ENCODE measurements at places on chromosomes 7 and 10.

DNA sequence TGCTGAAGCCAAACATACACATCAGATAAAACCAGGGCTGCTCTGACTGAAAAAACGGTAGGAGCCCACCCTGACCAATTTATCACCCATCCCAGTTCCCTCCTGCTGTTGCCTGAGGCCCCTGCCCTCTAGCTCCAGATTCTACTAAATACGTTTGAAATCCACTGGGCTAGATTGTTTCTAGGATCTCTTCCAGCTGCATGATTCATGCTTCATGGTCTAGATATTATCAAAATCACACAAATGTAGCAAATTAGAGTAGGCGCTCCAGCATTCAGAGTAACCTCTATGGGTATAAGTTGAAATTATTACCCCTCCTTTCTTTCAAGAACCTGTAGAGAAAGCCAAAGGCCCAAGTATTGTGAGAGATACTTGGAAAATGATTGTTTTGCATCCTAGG, 151.2 kb upstream of the FAM13C start:
- DNase-seq: no peak

- DNase-seq: no peak
Measured at GRCh38 chr10:86538547-86538946, 17.0 kb upstream of the WAPL start.

GRCh38 chr10:84214612-84215235, 10.6 kb downstream of the LRIT2 start:
- DNase-seq: no peak

DNA sequence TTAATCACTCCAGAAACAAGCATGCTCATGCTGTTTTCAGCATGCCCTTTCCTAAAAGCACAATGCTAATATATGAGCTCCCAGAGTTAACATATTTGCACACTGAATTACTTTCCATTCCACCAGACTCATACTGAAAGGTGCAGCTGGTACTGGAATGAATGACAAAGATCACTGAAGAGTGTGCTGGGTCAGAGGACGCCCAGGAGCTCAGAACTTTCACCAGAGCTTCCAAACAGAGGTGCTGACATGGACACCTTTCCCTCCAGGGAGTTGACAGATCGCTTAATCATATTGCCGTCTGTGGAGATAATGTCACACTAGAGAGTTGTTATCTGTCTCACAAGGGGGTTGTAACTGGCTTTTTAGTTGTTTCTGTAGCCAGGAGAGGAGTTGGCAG, 292.9 kb downstream of the LHFPL3 start:
- no peak for DNase-seq

GRCh38 chr10:22681783-22682183, 32.6 kb downstream of the PIP4K2A start:
- no peak for DNase-seq

DNA sequence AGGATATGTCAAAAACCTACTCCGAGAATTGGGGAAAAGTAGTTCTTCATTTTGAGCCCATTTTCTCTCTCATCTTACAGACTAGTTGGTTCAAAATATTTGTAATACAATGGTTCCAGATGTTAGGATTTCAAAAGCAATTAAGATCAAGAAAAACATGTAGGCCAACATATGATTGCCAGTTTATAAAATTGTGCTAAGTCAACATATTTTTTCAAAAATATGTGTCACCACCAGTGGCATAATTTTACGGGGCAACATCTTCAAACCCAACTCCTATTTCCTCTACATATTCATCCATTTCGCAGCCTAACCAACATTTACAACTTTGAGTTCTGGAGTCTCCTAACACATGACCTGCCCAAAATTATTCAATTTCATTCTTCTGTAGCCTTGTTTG, 514.5 kb upstream of the TPK1 start:
- no peak for DNase-seq

GRCh38 chr7:51090411-51090810, 226.2 kb downstream of the COBL start:
- DNase-seq: no peak

DNA sequence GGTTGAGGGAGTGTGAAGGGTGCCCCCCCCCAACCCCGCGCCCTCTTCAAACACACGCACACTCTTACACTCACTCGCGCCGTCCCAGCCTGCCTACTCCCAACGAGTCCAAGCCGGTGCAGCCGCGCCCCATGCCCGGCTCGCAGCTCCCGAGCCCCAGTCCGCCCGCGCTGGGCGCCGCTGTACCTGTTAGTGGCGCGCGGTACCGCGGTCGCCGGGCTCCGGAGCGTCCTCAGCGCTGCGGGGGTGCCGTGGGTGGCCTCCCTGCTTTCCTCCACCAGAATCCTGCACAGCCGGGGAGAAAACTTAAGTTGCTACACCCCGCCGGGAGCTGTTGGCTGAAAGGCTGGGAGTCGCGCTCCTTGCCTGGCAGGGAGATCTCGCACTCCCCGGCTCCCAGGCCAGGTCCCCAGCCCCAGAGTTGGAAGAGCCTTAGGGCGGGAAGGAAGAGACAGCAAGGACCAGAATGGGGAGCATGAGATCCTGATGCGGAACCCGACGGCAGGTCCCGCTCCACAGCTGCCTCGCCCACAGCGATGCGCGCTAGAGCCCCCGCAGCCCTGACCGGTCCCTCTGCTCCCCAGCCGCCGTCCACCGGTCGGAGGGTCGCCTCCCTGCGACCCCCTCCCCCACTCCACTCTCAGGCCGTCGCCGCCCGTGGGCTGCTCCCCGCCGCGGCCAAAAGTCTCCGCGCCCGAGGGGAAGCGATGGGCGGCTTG, 863 bp downstream of the ST8SIA6 start:
- DNase-seq: peak; percentile 75

DNA sequence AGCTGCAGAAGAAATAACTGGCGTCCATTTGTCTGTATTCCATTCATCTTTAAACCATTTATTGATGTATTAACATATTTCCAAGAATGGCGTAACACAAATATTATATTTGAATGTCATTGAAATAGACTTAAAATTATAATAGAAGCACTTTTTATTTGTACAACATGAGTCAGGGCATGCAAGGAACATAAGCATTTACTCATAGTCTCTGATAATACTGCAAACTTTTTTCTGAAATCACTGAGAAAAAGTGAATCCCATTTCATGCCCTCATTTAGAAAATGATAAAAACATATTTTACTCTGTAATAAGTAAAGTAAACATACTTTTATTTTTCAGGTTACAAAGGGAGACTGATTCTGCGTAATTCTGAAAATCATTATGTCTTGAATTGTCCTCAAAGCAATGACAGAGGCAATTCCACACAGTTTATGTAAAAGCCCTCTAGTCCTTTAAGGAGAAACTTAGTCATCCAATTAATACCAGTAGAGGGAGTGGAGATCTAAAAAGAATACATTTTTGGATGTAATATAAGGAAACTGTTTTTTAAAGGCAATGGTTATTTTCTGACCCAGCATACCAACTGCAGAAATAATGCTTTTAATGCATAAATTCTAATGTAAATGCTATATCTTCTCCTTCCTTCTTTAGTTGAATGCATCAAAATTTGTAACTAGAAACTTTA, 58.1 kb downstream of the AGMO start:
- no peak for DNase-seq

- DNase-seq: no peak
Measured at GRCh38 chr10:82575318-82575717, 700.3 kb downstream of the NRG3 start.

DNA sequence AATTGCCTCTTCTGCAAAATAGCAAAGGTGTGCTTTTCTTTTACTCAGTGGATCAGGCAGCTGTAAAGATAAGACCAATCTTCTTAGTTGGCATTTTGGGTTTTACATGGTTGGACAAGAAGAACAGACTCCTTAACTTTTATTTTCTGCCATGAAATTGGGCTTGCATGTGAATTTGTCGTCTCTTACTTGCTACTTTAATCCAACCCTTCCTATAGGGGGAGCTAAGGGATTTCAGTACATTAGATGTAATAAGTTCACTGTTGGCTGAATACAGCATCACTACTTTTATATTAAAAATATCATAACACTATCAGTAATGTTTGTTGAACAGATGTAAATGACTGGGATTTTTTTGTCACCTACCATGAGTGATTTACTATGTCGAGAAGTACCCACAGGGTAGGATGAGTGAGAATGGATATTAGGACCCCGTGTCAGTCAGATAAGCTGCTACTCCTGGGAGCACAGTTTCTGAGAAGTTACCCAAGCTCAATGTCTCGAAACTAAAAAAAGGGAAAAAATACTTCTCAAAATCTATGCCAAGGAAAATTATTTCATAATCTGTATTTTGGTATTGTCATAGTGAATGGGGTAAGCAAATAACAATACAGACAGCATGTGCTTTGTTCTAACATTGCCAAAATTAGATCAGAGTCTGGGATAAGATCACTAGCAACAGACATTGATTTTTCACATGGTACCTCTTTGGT, 127.4 kb upstream of the AGR3 start:
- DNase-seq: no peak

DNA sequence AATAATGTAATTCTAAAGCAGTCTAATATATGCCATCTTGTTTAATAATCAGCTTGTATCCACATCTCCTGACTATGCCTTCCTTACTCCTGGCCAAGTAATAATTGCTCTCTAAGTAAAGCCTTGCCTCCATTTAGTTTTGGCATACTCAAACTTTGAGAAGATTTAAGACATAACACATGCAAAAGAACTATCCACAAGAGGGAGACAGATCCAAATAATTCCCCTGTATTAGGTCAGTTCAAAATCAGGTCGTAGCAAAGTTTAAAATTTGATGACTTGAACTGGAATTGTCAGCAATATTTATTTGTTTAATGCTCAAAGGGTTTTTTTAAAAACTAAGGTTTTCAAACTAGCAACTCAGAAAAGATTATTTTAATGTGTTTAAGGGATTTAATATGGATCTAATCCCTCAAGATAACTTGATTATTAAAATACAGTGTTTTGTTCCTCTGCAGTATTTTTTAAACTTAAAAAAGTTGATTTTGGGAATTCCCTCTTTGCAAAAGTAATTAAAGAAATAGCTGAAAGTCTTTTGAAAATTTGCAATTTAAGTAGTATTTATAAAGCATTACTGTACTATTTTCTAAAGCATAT, 95.3 kb downstream of the HDAC9 start:
- DNase-seq: no peak

DNA sequence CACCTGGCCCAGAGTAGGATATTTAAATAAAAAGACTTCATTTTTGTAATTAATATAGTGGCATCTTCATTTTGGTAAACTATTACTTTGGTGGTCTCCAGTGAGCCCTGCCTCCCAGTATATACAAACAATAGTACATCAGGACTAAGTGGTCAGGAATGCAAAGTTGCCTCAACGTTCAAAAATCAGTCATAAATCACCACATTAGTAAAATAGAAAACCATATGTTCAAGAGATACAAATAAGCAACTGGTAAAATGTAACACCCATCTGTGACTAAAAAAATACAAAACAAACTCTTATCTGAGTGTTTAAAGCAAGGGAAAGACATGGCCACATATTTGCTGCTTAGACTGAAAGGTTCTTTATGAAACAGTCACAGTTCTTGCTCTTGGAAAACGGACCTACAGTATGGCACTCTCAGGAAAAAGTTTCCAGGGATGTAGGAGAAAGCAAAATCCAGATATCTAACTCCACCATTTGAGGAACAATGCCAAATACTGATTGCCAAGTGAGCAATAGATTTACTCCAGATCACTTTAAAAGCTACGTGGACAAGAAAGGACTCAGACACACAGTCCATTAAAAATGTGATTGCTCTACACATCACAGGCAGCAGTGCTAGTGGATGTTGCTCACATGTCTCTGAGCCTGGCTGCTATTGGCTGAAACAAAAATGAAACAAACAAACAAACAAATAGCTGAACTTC, 15.1 kb upstream of the RHOBTB1 start:
- DNase-seq: no peak

DNA sequence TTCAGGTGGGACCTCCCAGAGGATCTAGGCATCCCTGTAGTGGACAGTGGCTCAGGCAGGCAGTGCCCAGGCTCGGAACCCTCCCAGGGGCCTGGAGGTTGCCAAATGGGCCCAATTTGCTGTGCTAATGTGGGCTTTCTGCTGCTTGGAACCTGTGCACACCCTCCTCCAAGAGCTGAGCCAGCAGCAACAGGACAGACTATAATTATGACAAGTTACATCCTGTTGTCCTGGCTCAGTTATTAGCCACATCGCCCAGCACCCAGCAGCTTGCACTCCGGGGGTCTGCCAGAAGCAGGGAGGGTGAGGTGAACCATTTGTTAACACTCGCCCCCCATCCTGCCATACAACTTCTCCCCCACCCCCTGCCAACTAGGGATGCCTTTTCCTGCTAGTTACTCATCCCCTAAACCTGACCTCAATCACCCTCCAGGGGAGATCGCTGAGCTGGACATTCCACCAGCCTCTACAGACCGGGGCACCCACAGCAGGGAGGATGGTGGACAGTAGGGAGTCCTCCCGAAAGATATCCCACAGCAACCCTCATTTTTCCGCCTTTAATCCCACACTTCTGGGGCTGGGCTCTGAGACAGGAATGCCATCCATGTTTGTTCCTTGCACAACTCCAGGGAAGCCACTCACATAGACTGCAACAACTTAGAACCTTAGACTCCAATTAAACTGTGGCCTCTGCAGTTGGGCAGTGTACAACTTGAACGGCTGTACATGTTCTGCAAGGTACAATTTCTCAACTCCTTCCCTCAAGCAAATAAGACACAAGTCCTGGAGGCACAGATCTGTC, 7.9 kb upstream of the MYL10 start:
- DNase-seq: no peak

DNA sequence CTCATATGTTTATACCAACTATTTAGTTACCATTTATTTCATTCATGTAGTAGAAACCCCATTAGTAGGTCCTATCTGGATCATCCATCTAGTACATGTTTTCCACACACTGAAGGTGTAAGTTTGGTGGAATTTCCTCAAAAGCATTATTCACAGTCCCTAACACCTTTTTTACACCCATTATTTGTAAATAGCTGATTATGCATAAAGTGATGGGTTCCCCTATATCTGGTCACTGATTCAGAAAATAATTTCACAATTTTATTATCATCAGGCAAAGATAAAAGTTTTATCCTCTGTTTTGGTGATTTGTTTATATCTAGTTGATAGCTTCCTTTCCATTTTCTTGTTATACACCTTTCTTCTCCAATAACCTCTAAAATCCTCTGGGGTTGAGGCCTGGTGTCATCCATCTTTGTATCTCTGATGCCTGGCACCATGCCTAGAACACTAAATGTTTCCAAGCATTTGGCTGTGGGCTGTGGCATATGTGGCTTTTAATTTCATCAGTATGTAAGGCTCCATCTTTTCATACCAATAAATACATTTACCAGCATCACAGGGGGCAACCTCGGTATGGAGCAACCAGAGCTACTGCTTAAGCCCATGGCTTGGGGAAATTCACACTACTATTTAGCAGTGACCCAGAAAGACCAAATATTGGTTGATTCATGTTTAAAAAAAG, 1089.5 kb upstream of the LRRN3 start:
- DNase-seq: no peak

GRCh38 chr10:48768926-48769325, 84.3 kb downstream of the WDFY4 start:
- DNase-seq: no peak

DNA sequence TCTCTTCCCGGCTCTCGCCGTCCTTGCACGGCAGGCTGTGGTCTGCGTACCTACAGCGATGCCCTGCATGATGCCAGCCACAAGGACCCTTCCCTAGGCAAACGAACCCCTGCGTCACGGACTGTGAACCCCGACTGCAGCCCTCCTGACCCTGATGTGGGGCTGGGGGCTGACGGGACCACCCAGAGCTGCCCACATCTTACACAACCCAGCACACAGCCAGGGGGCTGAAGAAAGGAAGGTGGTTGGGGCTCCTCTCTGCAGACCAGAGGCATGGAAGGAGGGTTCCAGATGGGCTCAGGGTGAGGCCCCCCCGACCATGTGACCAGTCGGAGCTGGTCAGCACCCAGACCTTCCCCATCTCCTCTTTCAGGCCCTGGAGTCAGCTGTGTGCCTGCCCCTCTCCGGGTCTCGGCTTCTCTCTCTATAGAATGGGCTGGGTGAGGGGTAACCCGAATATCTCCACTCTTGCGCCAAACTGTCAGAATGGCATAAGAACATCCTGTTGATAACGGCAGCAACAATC, 41.4 kb downstream of the EBF3 start:
- no peak for DNase-seq

Measured in type B pancreatic cell (in vitro differentiated cells).